GM06990 (cell line): ENCODE measurements at places on chromosomes 2 and 18.

DNA sequence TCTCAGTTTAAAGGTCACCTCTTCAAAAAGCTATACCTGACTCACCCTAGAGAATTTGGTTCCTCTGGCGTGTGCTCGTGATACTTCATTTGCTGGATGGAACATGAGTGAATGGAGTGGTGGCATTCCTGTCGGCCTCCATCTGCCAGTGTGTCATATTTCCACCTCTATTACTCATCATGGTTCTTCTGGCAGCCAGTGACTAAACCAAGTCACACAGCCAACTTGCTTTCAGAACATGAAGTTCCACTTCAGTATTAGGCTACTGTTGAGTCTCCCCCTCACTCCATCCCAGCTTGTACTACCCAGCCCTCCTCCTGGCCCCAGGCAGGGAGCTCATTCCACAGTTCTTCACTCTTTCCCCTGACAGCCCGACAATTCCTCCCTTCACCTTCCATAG is 169.8 kb downstream of the MREG start:
- no peak for DNase-seq

DNA sequence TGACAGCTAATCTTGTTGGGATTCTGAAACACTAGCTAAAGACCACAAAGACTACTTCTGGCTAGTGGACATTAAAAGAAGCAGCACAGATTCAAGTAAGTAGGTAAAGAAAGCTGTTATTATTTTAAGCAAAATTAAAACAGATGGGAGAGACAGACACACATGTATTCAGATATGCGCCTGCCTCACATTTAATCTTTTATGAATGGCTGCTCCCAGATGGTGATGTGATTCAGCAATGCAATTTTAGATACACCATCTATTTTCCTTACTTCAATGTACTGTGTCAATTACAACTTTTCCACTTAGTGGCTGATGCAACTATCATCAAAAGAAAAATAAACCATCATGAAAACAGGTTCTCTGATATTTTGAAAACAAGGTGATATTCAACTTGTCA is 133.0 kb upstream of the PGAP1 start:
- DNase-seq = no peak

DNA sequence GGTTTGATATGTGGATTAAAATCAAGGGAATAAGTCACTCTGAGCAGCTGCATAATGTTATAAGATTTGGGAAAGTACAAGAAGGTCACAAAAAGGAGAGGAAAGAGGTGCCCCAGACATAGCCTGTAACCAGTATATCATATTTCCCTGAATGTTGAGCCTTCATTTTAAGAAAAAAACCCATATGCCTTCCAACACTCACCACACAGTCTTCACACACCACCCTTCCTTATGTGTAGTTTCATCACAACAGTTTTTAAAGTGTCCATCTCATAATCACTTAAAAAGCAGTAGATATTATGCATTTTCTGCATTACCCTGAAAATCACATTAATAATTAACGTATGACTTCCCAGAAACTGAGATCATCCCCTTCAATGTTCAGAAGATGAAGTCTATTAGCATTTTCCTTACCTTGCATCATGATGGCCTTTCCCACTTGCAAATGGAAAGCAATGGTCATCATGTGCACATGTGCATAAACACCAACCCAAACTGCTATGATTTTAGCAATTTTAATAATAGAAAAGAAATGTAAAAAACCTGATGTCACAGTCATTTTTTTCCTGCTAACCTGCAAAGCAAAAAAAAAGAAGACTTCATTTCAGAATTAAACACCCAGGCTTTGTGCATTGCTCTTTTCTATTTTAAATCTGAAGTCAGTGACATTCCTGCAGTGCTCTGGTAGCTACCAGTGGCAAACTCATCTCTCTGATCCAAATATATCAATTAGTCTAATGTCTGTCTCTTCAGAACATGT is 465.0 kb downstream of the SUCLG1 start:
- DNase-seq = no peak

GRCh38 chr2:75621228-75621627 is 25.4 kb upstream of the MRPL19 start:
- DNase-seq = no peak

DNA sequence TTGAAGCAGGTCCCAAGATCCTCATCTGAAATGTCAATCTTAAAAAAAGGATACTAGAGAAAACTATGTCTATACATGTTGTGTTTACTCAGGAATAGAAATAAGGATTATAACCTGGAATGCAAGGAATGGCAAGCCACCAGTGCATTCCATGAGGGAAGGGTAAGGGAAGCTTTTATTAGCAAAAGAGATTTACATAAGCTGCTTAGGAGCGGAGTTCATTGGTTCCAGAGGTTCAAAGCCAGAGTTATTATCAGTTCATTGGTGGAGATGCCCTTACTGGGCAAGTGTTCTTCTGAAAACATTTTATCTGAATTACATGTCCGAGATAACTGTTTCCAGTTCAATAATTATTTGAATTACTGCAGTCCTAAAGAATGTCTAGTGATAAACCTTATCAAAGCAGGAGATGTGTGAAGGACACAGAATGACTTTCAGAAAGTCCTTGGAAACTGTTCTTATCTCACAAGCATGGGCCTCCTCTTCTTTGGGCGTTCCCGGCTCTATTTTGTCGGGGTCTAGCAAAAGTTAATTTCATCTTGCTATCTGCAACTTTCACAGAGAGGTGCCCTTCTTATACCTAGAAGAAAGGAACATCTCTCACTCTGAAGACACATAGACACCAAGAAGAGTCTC is 23.5 kb downstream of the COMMD1 start:
- DNase-seq = no peak

GRCh38 chr2:197944416-197945096 is 140.2 kb downstream of the PLCL1 start:
- DNase-seq = no peak

- DNase-seq = no peak
Observed at GRCh38 chr2:102103992-102104871, 38.3 kb upstream of the IL1R1 start.

GRCh38 chr2:233217892-233218377 is 33.5 kb upstream of the ATG16L1 start:
- DNase-seq = no peak

GRCh38 chr2:74198023-74198460 is 373 bp upstream of the MTHFD2 start:
- no peak for DNase-seq

- no peak for DNase-seq
Observed at GRCh38 chr2:236117401-236117800, 50.8 kb downstream of the GBX2 start.

DNA sequence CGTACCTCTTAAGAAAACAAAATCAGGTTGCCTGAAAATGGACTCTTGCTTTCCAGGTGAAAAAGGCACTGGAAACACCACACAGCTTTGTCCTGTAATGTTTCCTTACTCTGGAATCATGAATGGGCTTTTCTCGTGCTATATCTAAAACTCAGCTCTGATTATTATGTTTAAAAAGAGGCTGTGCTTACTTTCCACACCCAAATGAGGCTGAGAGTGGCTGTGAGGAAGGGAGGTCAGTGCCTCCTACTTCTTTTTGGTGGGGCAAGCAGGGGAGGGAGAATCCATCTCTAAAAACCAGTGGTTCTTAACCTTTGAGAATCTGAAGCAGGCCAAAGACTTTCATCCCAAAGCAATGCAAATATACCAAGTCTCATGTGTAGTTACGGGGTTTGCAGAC is 148.6 kb downstream of the FAM210A start:
- DNase-seq = no peak

GRCh38 chr2:157897106-157897971 is 21.2 kb upstream of the ACVR1 start:
- peak; percentile 31 for DNase-seq

DNA sequence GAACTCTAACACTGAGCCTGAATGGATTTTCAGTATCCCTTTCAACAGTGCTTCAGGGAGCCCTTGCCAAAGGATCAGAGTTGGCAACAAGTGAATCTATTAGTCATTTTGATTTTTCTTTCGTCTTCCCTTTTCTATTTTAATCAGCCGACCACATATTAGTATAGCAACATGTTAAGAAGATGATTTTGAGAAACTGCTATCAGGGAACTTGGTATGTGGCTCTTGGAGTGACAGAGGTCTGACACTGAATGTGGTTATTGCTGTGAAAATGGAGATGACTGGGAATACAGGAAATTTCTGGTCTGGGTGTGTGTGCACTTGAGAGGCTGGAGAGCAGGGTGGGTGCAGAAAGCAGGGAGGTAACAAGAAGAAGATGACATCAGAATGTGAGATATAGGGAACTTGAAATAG is 28.7 kb upstream of the IL1RL1 start:
- DNase-seq = no peak

DNA sequence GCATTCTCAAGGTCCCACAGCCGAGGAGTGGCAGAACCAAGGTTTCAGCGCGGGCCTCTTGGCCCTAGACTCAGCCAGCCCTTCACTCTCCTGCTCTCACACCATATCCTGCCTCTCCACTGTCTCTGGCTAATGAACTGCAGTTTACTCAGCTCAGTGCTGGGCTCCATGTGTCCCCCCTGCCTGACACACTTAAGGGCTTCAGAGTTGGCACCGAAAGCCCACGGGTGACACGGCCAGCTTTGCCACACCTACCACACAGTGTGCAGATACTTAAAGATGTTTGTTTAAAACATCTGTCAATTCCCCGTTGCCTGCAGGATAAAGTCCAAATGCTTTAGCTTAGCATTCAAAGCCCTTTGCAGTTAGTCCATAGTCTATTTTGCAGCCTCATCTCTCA is 241.2 kb downstream of the SEPTIN10 start:
- DNase-seq = no peak

DNA sequence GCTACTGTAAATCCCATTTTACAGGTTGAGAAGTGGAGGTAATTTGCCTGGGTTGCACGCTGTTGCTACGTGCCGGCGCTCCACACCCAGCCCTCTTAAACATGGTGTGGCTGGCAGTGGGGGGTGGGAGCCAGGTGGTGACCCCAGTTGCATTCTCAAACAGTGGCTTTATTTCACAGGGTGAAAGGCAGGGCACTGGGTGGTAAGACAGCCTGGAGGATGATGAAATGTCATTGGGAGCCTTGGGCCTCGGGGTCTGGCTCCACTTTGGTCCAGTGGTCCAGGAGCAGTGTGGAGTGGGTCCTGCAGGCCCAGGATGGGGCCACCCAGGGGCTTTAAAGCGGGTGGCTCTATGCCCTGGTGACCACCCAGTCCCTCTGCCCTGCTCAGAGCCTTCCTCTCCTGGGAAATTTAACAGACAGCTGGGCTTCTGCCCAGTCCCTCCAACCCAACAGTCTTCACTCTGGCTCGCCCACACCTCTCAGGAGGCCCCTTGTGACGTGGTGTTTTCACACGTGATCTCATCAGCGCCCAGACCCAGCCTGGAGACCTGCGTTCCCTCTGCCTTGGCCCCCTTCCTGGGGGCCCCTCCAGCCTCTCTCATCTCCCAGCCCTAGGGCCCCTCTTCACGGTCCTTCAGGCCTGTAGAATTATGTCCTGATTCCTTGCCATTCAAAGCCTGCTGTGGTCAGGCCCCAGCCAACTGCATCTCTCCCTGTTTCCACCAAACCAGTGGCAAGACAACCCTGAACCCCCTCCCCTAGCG is 92.5 kb downstream of the INHBB start:
- no peak for DNase-seq

- DNase-seq = no peak
Observed at GRCh38 chr2:127208313-127208712, 11.8 kb downstream of the CYP27C1 start.

- DNase-seq = peak; percentile 15
Observed at GRCh38 chr2:90069290-90069894, 1377.9 kb downstream of the RPIA start.

DNA sequence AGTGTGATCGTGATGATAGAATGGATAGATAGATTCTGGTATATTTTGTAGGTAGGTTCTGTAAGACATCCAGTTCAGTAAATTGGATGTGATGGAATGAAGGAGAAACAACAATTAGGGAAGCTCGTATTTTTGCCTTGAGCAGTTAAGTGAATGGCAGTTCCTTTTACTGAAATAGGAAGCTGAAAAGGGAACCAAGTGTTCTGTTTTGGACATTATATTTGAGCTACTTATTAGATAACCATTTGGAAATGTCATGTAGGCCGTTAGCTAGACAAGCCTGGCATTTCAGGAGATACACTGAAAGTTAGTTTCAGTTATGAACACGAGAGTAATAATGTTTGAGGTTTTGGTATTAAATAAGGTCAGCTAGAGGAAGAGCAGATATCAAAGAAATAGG is 41.5 kb downstream of the MARCHF7 start:
- no peak for DNase-seq

GRCh38 chr18:36693931-36694620 is 134.7 kb downstream of the TPGS2 start:
- DNase-seq = no peak

DNA sequence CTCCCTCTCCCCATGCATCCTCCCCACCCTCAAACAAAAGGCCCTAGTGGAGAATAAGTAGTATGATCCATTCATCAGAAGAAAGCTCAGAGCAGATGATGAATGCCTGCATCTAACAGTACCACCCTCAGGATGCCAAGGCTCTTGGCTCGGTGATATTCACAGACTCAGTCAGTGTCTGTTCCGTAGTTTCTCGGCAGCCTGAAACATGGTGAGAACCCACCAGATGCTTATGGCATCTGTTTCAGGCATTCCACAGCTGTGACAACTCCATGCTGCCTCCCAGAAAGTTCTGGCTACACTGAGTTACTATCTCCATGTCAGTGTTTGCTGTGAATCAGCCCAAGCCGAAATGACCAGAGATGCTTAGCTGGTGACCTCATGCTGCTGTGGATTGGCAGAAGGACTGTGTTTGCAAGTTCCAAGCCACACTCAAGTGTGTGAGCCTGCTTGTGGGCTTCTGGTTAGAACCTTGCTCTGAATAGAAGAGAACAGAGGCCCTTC is 83.9 kb downstream of the WDSUB1 start:
- DNase-seq = no peak

DNA sequence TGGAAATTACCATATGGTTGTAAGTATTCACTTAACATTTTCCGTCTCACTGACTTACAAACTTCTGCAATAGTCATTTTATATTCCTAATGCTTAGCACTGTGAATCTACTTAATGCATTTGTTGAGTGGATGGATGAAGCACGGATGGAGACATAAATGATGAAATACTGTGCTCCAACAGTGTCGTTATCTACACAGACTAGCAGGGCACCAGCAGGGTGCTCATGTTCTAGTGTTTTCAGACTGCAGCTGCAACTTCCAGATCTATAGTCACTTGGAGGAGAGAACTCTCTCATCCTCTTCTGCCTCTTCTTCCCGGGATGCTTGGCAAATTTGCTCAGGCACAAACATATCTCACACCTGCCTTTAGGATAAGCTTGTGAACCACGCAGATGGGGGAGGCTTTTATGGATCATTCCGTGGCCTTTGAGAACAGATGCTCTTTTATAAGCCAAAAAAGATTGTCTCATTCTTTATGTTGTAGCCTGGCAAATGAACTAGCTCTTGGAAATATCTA is 797.7 kb downstream of the MBD2 start:
- DNase-seq = no peak
